ENCODE measurements at places on chromosomes 2 and 18. TPM values are rescaled to one million over a fixed set of nuclear protein-coding genes. Genes with fewer than 3 reads are reported as not detected.

DNA sequence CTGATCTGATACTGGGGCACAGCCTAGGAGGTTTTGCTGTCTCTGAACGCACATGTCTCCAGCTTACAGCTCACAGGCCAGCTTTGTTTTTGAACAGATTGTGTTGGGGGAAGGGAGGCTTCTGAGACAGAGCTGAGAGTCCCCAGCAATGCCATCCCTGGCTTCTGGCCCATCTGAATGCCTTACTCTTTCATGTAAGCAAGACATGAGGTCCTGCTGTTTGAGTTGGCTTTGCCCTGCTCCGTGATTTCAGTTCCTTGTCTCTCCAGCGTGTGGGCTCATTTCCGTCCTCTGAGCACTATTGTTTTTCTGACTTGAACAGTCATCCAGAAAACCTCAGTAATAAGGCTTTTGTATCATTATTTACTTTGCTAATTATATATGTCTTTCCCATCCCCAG, 194.9 kb upstream of the TNP1 start:
- peak; percentile 98 for DNase-seq

GRCh38 chr18:22510697-22511096, 93.0 kb upstream of the CTAGE1 start:
- DNase-seq: no peak

The C1QL2 gene
- not detected for total RNA-seq

The ZSWIM2 gene
- not detected for total RNA-seq

- peak; percentile 52 for DNase-seq
Measured at GRCh38 chr2:144230033-144230432, 289.9 kb downstream of the ZEB2 start.

DNA sequence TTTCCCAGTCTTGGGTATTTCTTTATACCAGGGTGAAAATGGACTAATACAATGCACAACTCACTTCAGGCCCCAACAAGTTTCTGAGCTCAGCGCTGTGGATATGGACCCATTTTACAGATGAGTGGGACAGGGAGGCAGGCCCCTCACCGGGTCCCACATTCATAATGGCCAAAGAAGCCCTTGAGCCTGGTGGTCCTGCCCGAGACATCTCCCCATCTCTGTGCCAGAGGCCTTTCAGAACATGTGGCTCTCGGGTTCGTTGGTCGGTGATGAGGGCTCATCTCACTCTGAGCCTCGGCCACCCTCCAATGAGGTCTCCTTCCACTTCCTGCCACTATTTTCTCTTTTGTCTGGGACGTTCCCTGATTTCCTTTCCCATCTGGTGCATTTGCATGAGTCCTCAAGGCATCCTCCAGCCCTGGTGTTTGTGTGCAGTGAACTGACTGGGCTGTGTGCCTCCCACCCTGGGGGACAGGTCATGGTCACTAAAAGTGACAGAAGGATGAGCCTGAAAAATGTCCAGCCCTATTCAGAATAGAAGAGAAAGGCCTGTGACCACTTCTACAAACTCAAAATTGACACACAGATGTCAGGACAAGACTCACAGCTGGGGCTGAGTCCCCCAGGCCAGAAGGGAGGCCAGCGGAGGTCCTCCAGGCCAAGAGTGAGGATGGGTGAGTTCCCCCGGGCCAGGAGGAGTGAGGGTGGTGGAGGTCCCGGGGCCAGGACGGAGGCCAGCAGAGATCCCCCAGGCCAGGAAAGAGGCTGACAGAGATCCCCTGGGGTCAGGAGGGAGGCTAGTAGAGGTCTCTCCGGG, 134.5 kb downstream of the PTGR3 start:
- DNase-seq: no peak

DNA sequence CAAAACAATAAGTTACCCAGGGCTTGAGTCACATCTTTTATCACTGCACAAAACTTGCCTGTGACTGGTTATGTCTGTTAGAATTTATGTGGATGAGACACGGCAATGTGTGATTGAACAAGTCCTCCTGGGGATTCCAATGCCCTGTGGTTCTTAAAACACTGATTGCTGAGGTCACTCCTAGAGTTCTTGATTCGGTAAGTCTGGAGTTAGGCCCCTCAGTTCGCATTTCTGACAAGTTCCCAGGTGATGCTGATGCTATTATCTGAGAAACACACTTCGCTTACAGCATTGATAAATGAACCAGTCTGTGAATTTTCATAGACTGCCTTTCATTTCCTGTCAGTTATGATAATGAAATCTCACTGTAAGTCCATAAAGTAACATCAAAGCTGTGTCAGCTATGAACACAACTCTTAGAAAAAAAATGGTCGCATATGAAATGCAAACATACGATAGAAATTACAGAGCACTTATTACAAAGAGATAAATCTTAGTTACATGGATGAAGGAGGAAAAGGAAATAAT, 214.0 kb downstream of the DLGAP1 start:
- no peak for DNase-seq

DNA sequence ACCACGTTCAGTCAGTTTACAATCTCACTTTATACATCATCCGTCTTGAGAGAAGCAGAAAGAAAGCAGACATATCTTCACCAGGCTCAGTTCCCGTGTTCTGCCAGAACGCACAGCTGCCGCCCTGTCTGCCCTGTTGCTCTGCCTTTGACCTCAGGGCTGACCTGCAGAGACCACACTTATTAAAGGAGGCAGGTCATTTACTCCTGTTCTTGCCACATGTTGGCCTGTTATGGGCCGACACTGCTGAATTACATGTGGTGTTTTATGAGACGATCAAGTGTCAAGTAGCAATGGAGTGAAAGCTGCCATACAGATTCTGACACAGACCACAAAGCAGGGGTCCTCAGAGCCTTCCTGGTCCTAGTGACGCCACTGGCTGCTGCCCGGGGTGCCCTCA, 232.2 kb downstream of the TTC32 start:
- DNase-seq: no peak

DNA sequence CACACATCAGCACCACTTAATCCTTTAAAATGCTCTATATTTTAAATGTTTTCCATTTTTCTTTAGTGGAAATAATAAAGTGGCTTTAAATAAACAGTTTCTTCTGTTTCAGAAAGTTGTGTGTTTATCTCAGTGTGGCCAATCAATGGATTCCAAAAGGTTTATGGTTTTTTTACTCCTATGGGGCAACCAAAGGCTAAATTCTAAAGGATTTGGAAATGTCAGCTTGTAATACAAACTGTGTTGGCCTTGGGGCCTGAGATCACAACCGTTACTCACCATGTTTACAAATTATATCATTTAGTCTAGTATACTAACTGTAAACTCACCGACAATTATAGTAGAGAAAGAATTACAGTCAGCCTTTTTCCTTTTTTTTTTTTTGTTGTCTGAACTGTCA, 827.2 kb downstream of the EPHA4 start:
- DNase-seq: no peak

DNA sequence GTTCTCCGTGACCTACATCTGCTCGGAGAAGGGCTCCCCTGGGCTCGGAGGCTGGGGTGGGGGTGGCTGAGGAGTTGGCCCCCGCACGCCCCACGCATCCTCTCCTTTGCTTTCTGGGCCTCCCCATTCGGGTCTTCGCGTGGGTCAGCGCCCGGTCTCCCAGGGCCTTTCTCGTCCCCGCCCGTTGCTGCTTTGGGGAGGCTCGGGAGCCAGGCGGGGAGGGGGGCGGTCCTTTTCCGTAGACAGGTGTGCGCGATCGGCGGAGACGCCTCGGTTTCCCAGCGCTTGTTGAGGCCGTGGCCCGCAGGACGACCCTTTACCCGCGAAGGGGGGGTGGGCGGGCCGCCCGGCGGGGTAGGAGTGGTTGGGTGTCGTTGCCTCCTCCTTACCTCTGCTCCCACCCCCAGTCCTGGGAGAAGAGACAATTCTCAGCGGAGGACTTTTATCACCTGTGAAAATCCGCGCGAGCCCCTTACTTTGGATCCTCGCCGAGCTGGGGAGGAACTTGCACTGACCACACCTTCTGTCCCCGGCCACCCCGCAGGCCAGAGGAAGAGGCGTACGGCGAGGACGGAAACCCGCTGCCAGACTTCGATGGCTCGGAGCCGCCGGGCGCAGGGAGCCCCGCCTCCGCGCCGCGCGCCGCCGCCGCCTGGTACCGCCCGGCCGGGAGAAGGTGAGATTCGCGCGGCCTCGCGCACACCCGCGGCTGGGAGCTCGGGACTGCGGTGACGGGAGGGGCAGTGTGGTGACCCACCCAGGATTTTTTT, 2.6 kb downstream of the ADCYAP1 start:
- DNase-seq: peak; percentile 30

The GCG gene
- total RNA-seq: not detected

DNA sequence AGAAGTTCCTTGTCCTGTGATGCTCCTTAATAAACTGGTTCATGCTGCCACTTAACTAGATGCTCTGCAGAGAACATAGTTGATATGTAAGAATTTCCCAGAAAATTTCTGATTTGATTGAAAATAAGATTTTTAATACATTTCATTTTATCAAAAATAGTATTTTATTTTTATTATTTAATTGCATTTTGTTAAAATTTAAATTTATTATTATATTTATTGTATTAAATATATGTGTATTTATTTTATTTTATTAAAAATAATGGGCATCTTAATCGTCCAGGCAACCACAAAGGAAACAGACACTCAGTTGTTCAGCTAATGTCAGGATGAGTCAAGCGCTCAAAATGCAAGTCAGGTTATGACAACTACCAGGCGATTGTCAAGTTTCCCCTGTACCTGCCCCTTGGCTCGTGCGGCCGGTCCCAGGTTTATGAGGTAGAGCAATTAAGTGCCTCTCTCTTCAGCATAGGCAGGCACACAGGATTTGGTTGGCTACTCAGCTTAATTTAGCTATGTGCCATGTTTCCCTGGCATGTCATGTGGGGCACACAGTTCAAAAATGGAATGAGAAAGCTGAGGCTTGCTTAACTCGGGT, 361.2 kb downstream of the RND3 start:
- no peak for DNase-seq

- no peak for DNase-seq
Measured at GRCh38 chr2:14907014-14907612, 274.6 kb downstream of the LRATD1 start.

The ANKRD62 gene
- not detected for total RNA-seq

The UGT1A4 gene
- total RNA-seq: not detected

DNA sequence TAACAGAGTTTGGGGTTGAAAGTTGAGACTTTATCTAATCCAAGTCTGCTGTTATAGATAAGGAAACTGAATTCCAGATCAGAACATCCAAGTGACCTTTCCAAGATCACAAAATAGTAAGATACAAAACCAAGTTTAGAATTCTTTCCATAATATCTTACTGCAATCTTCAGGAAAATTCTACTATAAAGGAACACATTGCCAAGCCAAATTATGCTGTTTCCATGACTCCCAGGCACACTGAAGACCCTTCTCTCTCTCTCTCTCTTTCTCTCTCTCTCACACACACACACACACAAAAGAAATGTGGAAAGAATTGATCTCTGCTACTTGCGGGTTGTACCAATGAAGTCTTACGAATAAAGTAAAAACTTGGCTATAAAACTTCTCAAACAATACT, 398.4 kb downstream of the METTL4 start:
- DNase-seq: no peak

The CD226 gene
- total RNA-seq: 0.31 TPM

The NPAS2 gene
- total RNA-seq: not detected

The SLC38A11 gene
- not detected for total RNA-seq

- no peak for DNase-seq
Measured at GRCh38 chr2:50765146-50765545, 266.8 kb downstream of the NRXN1 start.

The LOXHD1 gene
- total RNA-seq: not detected

DNA sequence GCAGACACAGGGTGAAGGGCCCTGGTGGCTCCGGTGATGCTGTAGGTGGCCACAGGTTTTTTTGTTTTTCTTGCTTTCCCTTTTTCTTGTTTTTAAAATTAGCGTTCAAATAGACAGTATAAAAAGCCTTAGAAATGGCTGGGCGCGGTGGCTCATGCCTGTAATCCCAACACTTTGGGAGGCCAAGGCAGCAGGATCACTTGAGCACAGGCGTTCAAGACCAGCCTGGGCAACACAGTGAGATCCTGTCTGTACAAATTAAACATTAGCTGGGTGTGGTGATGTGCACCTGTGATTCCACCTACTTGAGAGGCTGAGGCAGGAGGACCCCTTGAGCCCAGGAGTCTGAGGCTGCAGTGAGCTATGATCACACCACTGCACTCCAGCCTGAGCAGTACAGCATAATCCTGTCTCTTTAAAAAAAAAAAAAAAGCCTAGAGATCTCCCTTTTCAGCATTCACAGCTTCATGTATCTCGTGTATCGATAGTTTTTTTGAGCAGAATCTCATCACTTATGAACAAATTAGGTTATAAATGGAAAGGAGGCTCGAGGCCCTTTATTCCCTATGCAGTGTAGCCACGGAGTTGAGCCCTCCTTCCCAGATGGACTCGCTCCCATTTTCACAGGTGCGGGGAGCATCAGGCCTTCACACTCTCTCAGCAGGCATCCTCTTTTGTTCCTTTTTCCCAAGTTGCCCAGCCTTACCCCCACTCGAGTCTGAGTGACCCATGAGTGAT, 50.8 kb downstream of the EMILIN2 start:
- no peak for DNase-seq

The OTOS gene
- total RNA-seq: not detected

- no peak for DNase-seq
Measured at GRCh38 chr2:61811821-61812220, 42.0 kb downstream of the FAM161A start.

GRCh38 chr2:36185624-36186023, 170.0 kb upstream of the CRIM1 start:
- no peak for DNase-seq

DNA sequence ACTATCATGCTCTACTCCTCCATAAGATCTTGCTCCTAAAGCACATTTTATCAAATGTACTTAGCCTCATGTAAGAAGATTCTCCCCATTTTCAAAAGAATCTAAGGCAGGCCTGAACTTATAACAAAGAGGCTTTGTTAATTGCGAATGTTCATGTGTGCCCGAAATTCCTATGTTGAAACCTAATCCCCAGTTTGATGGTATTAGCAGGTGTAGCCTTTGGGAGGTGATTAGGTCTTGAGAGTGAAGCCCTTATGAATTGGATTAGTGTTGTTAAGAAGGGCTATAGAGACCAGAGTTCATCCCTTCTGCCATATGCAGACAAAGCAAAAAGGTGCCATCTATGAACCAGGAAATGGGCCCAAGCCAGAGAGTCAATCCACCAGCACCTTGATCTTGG, 234.5 kb downstream of the PAX3 start:
- no peak for DNase-seq

DNA sequence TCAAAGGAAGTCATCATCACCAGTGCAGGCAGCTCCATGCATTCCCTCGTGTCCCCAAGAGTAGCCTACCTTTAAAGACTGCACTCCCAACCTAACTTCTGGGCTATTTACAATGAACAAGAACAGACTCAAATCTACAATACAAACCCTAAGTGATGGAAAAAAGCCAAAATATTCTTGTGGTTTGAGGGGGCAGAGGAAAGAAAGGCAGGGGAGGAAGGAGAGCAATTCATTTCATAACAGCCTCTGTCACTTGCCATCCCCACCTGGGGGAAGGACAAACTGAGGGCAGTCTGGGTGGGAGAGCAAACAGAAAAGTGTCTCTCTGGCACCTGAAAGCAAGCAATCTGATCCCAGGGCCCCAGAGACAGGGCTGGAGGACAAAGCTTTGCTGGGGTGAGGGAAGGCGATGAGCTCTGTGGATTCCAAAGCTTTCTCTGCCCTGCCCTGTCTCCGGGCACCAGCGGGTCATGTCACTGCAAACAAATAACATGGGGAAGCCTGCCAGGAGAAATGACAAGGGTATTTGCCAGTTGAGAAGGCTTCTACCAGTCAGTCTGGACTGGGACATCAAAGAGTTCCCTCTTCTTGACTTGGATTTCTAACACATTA, 528.0 kb upstream of the TNP1 start:
- no peak for DNase-seq

- DNase-seq: no peak
Measured at GRCh38 chr2:240328526-240328925, 106.9 kb upstream of the GPC1 start.

GRCh38 chr18:29198834-29199233, 1021.9 kb upstream of the CDH2 start:
- DNase-seq: no peak

The SCLY gene
- total RNA-seq: 42.8 TPM

Measured in G401 (cell line).